ENCODE measurements at places on chromosomes 11 and 22.

- DNase-seq: no peak
Observed at GRCh38 chr11:12048936-12049790, 40.7 kb upstream of the DKK3 start.

DNA sequence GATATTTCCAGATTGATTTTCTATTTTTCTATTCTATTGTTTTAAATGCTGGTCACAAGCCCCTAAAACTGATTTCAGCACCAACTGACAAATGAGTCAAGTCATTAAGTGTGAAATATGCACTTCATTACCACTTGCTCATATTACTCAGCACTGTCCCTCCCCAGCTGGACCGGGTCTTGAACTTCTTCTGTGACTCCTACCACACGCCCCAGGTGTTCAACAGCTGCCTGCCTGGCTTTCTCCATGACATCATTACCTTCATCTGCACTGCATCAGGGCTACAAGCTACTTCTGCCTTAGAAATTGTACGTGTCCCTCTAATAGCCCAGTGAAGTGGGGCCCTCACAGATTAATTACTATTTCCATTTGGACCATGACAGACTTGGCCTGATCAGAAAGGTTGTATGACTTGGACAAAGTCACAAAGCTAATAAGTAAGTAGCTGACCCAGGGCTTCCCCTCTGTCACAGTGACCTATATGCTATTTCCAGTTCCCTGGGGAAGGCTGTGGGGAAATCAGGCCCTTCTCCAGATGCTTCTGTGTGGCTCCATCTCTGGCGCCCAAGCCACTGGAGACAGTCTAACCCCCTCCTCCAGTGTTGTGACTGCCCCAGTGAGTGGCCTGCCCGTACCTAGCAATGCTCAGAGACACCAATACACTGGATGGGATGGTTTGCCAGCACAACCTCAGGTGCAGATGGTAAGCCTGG, 18.1 kb downstream of the TBC1D10A start:
- peak; percentile 75 for DNase-seq

DNA sequence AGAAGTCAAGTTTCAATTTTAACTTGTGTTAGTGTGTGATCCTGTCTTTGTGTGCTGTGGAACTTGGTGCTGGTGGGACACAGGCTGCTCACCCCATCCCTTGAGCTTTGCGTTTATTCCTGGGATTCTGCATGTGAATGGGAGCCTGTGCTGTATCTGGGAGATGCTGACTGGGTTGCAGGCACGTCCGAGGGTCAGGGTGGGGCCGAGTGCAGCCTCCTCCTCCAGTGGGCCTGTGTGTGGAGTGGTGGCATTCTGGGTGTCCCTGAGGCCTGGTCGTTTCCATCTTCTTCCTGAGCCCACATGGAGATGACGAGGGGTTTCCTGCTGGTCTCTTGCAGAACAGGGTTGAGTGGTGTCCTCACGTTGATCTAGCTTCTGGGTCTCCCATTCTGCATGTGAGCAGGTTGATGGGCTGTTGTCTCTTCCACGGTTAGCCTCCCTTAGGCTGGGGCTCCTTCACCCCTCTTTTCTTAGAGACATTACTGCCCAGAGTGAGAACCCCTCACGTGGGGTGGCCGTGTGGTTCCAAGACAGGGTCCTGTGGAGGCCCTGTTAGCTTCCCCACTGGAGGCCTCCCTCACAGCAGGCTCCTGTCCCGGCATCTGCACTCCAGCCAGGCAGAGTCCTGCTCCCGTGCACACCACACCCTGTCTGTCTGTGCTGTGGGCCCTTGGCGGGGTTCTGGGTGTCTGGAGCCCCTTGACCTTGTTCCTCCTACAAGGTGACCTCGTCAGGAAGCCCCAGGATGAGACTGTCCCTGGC, 4.9 kb downstream of the PTDSS2 start:
- DNase-seq: no peak

DNA sequence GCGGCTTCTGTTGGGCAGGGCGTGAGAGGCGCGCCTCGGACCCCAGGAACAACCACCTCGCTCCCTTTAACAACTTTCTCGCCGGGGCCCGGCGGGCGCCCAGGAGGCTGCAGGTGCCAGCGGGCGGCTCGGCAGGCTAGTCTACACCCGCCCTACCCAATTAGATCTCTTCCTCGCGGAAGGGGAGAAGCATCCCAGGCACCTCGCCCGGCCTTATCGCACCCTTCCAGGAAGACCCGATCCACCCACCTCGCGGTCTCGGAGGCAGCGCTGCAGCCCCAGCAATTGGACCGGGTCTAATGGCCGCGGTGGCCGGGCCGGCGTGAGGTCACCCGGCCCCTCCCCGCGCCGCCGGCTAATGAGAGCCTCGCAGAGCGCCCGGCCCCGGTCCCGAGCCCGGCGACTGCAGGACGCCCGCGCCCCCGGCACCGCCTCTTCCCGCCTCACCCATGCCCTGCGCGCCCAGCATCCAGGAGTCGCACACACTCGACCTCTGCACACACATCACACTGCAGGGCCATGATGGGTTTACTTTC, at the start of gene PLAAT3:
TSS of gene PLAAT3 (minus strand) at position 298 of the 536 bp plus-strand sequence. CDS start 419 bp downstream, outside the sequence.
- peak; percentile 68 for DNase-seq

DNA sequence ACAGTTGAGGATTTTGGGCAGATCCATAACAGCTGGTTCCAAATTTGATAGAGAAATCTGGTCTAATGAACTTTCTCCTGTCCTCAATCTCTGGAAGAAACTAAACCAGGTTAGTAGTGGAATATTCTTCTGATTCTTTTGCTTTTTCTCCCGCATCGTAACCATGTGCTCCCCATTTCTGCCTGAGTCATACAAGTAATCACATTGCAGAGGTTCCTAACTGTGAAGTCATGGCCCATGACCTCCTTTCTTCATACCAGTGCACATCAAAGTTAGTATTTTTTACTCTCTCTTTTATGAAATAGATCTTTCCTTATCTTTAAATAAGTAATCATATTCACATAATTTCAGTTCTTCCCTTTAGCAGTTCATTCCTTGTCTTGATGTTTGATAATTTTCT, 249.0 kb downstream of the DYNC2H1 start:
- no peak for DNase-seq

DNA sequence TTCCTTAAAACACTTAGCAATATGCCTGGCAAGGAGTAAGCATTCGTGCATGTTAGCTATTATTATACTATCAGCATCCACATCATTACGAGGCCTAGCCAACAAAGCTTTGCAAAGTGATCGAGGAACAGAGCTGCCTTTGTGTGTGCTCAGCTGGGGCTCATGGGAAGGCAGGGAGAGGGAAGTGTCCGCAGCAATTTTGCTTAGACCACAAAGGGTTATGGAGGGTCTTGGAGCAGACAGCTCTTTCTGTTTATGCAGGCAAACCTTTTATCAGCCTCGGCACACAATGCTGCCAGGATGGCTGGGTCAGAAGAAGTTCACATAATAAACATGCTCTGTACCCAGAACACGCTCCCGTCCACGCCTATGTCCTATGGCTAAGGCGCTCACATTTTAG, 10.9 kb upstream of the DKK3 start:
- DNase-seq: no peak

GRCh38 chr11:110339456-110340250, 43.2 kb upstream of the RDX start:
- DNase-seq: no peak

DNA sequence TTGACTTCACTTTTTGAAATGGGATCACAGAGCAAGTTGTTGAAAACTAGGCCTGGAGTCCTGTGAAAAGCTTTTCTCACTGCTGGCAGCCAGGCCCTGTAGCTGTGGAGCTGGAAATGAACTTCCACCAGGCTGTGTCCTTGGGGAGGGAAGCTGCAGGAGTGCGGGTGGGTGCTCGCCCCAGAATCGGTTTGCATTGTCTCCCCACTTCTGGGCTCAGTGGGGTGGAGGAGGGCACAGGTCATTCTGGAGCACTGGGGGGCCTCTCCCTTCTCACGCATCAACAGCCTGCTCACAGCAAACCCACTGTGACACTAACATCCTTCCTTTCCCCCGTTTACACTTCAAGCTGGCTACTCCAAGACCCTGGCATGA, 15.2 kb downstream of the GLB1L2 start:
- DNase-seq: no peak

DNA sequence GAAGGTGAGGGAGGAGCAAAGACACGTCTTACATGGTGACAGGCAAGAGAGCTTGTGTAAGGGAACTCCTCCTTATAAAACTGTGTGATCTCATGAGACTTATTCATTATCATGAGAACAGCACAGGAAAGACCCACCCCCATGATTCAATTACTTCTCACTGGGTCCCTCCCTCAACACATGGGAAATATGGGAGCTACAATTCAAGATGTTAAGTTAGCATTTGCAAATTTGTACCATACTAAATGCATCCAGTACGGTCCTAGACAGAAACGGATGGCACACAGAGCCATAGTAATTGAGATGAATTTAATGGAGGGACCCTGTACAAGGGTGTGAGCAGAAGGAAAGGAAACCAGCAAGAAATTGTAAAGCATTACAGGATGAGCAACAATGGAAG, 765.8 kb upstream of the API5 start:
- DNase-seq: no peak

DNA sequence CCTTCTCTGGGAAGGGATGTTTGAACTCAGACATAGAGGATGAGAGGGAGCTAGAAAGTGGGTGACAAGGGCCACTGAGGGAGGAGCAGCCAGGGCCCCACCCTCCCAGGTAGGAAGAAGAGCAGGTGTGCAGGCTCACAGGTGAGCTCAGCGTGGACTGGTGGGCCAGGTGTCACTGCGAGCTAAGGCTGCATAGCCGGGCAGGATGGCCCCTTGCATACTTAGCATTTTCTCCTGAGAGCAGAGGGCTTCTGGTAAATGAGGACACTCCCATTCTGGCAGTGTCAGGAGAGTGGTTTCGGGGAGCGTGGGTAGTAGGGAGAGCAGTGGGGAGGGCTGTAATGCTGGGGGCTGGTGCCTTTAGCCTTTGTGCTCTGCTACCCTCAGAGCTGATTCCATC, 843.4 kb downstream of the TBC1D22A start:
- no peak for DNase-seq

- peak; percentile 40 for DNase-seq
Observed at GRCh38 chr11:8168485-8169257, at the start of gene RIC3. TSS of gene RIC3 (minus strand) at chr11:8169025. CDS start at chr11:8168989, 36 bp downstream.

DNA sequence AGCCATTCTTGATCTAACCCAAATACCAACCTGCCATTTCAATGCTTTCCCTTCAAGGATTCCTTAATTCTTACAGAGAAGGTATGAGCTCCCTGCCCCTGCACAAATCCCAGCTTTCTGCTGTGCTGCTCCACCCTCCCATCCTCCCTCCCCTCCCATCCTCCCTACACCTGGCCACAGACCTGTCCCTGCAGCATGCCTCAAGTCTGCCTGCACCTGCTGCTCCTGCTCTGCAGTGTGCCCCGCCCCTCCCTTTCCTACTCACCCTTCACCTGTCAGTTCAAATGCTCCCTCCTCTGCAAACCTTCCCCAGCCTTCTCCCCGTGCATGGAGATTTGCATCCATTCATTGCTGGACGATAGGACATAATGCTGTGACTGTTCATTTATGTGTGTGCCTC, 139.9 kb upstream of the NARS2 start:
- DNase-seq: no peak

Measured in GM13977 (cell line).